ENCODE measurements at places on chromosomes 2 and 18.

GRCh38 chr2:79437433-79438267 lies 75.2 kb upstream of the CTNNA2 start:
- no peak for DNase-seq

DNA sequence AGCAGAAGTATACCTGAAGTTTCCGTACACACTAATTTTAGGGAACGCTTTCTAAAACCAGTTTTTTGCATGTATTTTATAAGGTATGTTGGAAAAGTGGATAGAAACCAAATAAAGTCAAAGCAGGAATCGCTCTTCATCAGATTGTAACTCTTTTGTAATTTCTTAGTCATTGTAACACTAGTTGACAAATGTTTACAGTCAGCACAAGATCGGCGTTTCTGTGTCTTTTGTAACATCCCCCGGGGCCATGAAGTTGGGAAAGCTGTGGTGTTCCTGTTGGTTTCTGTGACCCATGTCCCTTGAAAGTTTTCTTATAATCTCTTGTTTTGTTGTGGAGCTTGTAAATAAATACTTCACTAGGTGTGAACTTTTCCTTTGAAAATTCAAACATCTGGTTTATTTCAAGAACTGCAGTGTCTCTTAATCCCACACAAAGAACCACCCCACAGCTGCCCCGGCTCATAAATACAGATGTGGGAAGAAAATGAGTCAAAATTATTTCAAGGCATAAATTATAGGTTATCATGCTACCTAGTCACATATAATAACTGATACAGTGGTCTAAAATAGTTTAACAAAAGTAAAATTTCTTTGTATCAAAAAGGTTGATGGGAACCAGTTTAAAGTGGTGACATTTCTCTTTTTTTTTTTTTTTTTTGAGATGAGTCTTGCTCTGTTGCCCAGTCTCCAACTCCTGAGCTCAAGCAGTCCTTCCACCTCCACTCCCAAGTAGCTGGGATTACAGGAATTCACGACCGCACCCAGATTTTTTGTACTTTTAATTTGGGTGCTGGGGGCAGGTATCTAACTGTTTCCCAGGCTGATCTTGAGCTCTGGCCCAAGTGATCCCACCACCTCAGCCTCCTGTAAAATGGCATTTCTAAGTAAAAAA lies 751 bp upstream of the NMI start:
- DNase-seq = peak; percentile 54

- peak; percentile 52 for DNase-seq
Observed at GRCh38 chr2:183207110-183207509, 82.9 kb downstream of the NUP35 start.

DNA sequence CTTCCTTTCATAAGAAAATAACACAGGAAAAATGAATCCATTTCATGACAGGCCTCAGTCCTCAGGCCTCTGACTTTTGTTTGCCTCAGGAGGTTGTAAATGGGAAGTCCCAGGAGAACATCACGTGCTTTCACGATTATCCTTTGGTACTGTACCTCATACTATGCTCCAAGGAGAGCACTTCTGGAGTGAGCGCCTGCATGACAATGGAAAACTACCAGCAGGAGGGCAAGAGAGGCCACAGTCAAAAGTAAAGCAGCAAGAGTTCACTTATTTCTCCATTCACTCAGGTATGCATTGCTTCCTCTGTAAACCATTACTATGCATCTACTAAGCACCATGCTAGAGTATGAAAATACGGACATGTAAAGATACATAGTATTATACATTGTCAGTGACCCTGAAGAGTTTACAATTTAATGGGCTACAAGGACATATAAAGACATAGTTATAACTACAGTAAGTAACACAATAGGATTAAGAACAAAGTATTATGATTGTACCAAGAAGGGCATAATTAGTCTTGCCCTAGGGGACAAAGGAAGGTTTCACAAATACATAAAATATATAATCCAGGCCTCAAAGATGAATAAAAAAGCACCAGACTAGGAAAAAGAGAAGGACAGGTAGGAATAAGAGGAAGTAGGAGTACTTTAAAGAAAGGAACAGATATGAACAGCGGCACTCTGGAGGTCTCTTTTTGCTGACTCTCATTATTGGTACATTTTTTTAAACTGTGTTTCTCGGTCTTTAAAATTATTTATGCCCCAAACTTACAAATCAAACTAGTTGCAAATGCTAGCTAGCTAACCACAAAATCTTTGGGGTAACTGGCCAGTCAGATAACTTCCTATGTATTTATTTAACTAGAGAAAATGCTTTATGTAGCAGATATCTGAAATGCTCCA lies 806.7 kb downstream of the NRXN1 start:
- no peak for DNase-seq

- DNase-seq = no peak
Observed at GRCh38 chr2:187453078-187453641, 5.1 kb upstream of the CALCRL start.

DNA sequence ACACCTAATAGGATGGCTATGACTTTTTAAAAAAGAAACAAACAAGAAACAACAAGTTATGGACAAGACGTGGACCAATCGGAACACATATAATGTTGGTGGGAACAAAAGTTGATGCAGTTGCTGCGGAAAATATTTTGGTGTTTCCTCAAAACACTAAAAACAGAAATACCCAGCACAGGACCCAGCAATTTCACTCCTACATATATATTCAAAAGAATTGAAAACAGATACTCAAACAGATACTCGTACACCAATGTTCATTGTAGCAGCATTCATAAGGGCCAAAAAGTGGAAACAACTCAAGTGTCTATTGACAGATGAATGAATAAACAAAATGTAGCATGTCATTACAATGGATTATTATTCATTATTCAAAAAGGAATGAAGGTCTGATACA lies 12.1 kb downstream of the CCDC141 start:
- no peak for DNase-seq

GRCh38 chr2:191100216-191100615 lies 50.6 kb downstream of the STAT4 start:
- DNase-seq = no peak

GRCh38 chr2:85905187-85905666 lies 16.4 kb upstream of the ST3GAL5 start:
- peak; percentile 76 for DNase-seq

- peak; percentile 76 for DNase-seq
Observed at GRCh38 chr2:20050104-20050645, 1.3 kb downstream of the LAPTM4A start.

DNA sequence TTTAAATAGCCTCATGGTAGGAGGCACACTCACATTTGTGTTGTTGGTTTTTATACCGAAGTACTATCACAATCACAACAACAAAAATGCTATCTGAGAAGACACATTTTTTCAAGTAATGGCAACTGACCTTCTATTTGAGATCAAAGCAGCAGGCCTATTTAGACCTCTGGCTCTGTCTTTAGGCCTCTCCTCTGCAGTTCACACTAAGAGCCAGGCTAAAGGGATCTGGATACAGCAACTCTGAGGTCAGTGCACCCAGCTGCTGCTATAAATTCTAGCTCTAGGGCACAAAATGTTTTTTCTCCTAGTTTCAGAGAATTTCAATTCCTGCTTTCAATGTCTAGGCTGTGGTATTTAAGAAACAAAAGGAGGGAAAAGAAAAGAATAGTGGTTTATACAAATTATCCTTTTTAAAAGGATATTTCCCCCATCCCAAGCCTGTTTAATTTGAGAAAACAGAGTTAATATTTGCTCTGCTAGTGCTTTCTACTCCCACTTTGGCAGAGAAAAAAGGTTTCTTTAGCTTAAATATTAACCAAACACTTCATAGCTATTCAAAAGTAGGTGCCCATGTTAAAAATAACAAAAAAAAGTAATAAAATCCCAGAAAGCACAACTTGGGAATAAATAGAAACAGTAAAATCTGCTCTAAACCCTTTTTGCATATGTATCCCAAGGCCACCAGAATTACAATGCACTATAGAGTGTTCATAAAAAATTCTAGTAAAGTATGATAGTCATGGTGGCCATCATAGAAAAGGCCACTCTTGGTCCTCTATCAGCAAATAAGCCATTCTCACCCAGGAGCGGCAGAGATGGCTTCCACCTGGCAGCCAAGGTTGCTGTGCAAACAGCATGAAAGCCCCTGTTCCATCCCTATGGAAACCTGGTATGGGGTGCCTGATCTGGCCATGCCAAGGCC lies 293.6 kb upstream of the SESTD1 start:
- no peak for DNase-seq

DNA sequence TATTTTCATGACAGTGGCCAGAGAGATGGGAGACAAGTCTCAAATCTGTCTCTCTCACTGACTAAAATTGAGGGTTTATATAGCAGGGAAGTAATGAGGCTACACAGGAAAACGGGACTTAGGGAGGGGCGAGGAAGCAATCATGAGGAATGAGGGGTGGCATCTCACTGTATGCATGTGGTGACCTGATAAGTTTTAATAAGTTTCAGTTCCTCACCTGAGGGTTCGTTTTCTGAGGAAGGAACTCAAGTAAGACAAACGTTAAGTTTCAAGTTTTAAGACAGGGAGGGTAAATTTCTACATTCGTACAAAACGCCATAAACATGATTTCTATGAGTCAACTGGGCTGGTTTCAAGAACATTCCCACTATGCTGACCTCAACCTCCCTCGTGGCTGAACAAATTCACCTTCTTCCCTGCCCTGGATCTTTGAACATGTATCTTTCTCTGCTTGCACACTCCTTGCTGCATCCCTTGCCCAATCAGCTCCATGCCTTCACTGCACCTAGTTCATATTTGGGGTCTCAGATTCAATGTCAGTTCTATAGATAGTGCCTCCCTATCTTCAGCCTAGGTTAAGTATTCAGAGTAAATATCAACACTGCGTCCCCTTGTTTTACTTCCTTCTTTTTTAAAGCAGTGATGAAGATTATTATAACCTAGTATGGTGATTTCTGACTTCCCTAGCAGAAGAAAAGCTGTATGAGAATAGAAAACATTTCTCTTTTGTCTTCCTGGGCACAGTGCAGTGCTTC lies 53.3 kb upstream of the CNTNAP5 start:
- no peak for DNase-seq

- DNase-seq = no peak
Observed at GRCh38 chr2:175282886-175283285, 101.4 kb upstream of the ATP5MC3 start.

- DNase-seq = peak; percentile 5
Observed at GRCh38 chr2:156405586-156405985, 30.6 kb upstream of the GPD2 start.

GRCh38 chr2:16246911-16247310 lies 306.6 kb downstream of the MYCN start:
- no peak for DNase-seq

GRCh38 chr2:180324182-180324581 lies 317.1 kb upstream of the CWC22 start:
- DNase-seq = no peak

DNA sequence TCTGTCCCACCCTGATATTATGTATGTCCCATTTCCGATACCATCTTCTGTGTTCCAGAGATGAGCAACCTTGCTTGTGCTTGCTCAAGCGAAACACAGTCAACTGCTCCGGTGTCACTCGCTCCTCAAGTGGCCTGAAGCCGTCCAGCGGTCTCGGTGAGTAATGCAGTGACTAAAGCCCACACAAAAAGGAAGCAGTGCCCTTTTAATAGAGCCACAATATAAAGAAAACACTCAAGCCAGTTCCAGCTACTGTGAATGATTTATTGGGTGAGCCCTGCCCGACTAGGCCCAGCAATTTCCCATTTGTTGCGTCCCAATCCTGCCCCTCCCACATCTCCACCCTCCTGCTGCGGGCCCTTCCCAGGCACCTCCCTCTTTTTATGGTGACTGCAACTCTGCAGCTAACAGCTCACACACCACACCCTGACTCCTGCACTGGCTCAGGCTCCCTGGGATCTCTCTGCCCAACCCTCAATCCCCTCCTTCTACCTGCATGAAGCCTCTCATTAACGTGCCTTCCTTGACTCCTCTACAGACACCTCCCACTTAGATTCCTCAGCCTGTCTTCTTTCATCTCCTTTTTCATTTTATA lies 44.2 kb upstream of the DSC1 start:
- no peak for DNase-seq

GRCh38 chr18:59646228-59646962 lies 50.8 kb downstream of the CCBE1 start:
- no peak for DNase-seq

GRCh38 chr2:101251844-101252407 lies 760 bp upstream of the CNOT11 start:
- DNase-seq = no peak

GRCh38 chr2:114001937-114002336 lies 112.0 kb downstream of the ACTR3 start:
- no peak for DNase-seq

GRCh38 chr18:28088477-28088876 lies 88.5 kb downstream of the CDH2 start:
- DNase-seq = no peak

DNA sequence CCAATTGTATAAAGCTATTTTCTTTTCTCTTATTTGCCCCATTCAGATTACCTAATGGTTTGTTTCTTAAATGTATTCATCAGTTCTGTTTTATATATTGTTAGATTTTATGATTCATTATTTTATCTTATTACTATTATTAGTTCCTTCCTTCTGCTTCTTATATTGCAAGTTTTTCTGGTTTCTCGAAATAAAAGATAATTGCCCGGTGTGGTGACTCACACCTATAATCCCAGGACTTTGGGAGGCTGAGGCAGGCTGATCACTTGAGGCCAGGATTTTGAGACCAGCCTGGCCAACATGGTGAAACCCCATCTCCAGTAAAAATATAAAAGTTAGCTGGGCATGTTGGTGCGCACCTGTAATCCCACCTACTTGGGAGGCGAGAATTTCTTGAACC lies 37.8 kb downstream of the ANTXR1 start:
- no peak for DNase-seq

DNA sequence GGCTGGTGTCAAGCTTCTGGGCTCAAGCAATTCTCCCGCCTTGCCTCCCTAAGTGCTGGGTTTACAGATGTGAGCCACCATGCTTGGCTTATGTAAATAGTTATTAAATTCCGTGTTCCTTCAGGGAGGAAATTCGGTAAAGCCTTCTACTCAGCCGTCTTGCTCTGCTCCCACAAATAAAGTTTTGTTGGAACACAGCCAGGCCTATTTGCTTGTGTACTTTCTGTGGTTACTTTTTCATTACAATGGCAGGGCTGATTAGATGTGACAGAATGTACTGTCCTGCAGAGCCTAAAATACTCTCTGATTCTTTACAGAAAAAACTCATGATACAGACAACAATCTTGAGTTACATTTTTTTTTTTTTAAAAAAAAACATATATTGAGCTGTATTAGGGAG lies 68.8 kb upstream of the TACR1 start:
- DNase-seq = no peak

DNA sequence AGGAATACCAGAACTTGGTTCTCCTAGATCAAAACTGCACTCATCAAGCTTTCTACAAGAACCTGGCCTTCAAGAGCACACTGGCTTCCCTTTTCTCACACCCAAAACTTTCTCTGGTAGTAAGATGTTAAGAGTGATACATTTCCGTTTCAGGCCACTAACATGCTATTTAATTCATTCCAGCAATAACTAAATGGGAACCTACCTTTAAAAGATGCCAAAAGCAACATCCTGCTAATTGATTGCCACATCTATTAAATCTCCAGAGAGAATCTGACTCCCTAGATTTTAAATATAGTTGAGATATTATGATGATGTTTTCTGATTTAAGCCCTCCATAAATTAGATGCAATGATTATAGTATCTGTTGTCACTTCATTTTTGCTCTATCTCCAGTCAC lies 71.6 kb downstream of the KCTD18 start:
- no peak for DNase-seq

All from fibroblast of skin of right quadriceps (primary cell).